Naive B cell (primary cell): ENCODE measurements at places on chromosomes 12 and 14.

- H3K4me3 ChIP-seq = peak overlapping the region; percentile 85
- peak overlapping the region; percentile 86 for H3K27ac ChIP-seq
- no peaks in the 10 kb centered on the region for H3K27me3 ChIP-seq
- H3K36me3 ChIP-seq = no peaks in the 10 kb centered on the region
- peaks cover 28% of the 10 kb centered on the region for H3K4me1 ChIP-seq
Measured at GRCh38 chr14:101965770-101966722, 1.7 kb downstream of the DYNC1H1 start.

- H3K36me3 ChIP-seq = peaks cover 16% of the 10 kb centered on the region
- DNase-seq = peak; percentile 29
- no peaks in the 10 kb centered on the region for H3K27me3 ChIP-seq
Measured at GRCh38 chr12:74538491-74539258, 1.0 kb downstream of the ATXN7L3B start.

GRCh38 chr12:131038961-131039950 is 85.5 kb downstream of the ADGRD1 start:
- no peak overlapping the region for H3K4me3 ChIP-seq
- H3K27me3 ChIP-seq = no peaks in the 10 kb centered on the region
- H3K4me1 ChIP-seq = peaks cover 12% of the 10 kb centered on the region
- H3K36me3 ChIP-seq = no peaks in the 10 kb centered on the region
- no peak for DNase-seq

DNA sequence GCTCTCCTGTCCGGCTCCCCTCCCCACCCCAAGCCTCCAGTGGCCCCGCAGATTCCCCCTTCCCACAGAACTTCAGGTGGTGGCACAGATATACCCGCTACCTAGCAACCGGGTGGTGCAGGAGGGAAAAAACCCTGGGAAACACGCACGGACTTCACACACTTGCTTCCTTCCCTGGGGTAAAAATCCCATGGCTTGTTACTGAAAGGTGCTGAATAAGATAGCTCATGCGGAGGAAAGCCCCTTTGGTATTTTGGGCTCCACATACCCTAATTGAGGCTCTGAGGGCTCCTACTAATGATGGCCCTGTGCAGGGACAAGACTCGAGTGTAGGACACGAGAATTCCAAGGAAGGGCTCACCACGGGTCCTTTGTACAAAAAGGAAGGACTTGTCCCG is 869 bp upstream of the RIMBP2 start:
- H3K27me3 ChIP-seq = peaks cover 44% of the 10 kb centered on the region
- H3K4me3 ChIP-seq = no peak overlapping the region
- peaks cover 4% of the 10 kb centered on the region for H3K4me1 ChIP-seq
- H3K36me3 ChIP-seq = no peaks in the 10 kb centered on the region
- H3K27ac ChIP-seq = no peak overlapping the region
- no peak for DNase-seq

- H3K27me3 ChIP-seq = peaks cover 35% of the 10 kb centered on the region
- no peaks in the 10 kb centered on the region for H3K4me1 ChIP-seq
- H3K27ac ChIP-seq = no peak overlapping the region
- H3K4me3 ChIP-seq = no peak overlapping the region
- no peak for DNase-seq
Measured at GRCh38 chr14:72178517-72178916, 246.3 kb downstream of the RGS6 start.

DNA sequence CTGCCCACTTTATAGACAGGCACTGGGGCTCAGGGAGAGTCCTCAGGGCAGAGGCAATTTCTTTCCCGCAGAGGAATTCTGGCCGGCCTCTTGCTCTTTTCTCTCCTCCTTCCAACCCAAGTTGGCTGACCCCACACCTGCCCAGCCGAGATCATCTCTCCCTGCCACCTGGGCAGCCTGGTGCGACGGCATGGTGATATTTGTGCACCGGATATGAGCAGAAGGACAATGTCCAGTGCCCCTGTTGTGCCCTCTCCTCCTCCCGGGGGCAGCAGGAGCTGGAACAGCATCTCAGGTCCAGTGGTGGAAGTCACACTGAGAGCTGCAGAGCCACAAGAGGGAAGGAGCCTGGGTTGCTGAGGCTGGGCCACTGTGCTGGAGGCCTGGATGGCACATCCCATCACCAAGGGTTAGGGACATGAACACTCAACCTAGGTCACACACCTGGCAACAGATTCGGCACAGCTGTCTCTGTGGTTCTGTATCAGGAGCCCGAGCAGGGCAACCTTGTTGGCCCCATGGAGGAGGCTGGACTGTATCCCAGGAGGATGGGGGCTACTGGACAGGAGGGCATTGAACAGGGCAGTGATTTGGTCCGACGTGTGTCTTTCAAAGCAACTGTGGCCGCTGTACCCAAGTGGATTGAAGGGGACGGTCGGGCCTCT is 57.7 kb upstream of the DIO3 start:
- H3K36me3 ChIP-seq = no peaks in the 10 kb centered on the region
- no peaks in the 10 kb centered on the region for H3K27me3 ChIP-seq
- no peak overlapping the region for H3K27ac ChIP-seq
- no peak for DNase-seq
- H3K4me1 ChIP-seq = no peaks in the 10 kb centered on the region
- no peak overlapping the region for H3K4me3 ChIP-seq

GRCh38 chr14:100955201-100955600 is 51.7 kb upstream of the RTL1 start:
- no peaks in the 10 kb centered on the region for H3K36me3 ChIP-seq
- H3K4me1 ChIP-seq = no peaks in the 10 kb centered on the region
- no peak overlapping the region for H3K27ac ChIP-seq
- peaks cover 7% of the 10 kb centered on the region for H3K27me3 ChIP-seq
- DNase-seq = no peak
- no peak overlapping the region for H3K4me3 ChIP-seq

GRCh38 chr14:97282210-97283004 is 485.2 kb downstream of the VRK1 start:
- H3K36me3 ChIP-seq = no peaks in the 10 kb centered on the region
- H3K4me3 ChIP-seq = no peak overlapping the region
- no peak overlapping the region for H3K27ac ChIP-seq

DNA sequence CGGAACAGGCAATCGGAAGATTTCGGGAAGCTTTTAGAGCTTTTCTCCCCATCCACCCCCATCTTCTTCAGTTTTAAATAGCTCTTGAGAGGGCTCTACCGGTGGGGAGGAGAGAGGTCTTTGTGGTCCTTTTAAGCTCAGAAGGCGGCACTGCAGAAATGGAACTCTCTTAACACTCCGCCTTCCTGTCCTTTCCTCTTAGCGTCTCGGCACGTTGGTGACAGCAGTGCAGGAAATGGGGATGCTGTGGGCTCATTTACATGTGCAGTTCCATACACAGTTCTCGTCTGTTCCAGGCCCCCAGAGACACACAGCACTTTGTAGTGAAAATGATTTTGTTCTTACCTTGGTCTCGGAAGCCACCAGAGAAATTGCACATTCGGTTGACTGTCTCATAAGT is 50.4 kb upstream of the RIN3 start:
- no peak for DNase-seq
- H3K4me1 ChIP-seq = peaks cover 4% of the 10 kb centered on the region
- H3K36me3 ChIP-seq = no peaks in the 10 kb centered on the region
- H3K4me3 ChIP-seq = no peak overlapping the region

GRCh38 chr12:91985002-91985787 is 160.5 kb downstream of the BTG1 start:
- H3K4me1 ChIP-seq = no peaks in the 10 kb centered on the region
- H3K4me3 ChIP-seq = no peak overlapping the region
- H3K27me3 ChIP-seq = no peaks in the 10 kb centered on the region

DNA sequence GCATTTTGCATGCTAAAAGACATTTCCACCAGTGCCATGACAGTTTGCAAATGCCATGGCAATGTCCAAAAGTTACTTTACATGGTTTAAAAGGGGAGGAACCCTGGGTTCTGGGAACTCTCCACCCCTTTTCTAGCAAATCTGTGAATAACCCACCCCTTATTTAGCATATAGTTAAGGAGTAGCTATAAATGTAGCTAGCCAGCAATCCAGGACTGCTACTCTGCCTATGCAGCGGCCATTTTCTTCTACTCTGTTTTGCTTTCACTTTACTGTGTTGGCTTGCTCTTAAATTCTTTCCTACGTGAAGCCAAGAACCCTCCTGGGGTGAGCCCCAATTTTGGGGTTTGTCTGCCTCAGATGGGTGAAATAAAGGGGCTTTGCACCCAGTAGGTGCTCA is 141.0 kb downstream of the PTPN11 start:
- no peak overlapping the region for H3K4me3 ChIP-seq
- peaks cover 4% of the 10 kb centered on the region for H3K36me3 ChIP-seq
- H3K4me1 ChIP-seq = no peaks in the 10 kb centered on the region
